ENCODE measurements at places on chromosomes 16 and 17.
A peak's percentile ranks its signal among the peaks of the same experiment; 100 is the strongest.

GRCh38 chr16:49700251-49701064 is 155.5 kb downstream of the ZNF423 start:
- no peak for DNase-seq

- DNase-seq, result no peak
Observed at GRCh38 chr17:65918916-65919315, 273.0 kb downstream of the CEP112 start.

DNA sequence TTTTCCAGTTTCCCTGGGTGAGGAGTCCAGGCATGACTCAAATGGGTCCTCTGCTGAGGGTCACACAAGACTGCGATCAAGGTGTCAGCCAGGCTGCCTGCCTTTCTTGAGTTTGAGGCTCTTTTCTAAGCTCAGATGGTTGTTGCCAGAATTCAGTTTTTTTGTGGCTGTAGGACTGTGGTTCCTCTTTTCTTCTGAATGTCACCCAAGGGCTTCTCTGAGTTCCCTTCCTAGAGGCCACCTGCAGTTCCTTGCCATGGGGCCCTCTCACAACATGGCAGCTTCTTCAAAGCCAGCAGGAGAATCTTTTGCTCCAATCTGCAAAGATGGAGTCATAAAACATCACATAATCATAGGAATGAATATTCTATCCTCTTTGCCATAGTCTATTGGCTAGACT is 17.5 kb downstream of the LIMD2 start:
- no peak for DNase-seq

GRCh38 chr17:68599091-68599490 is 2.1 kb downstream of the FAM20A start:
- DNase-seq, result no peak

GRCh38 chr17:83177611-83178532 is 98.5 kb downstream of the METRNL start:
- DNase-seq, result no peak

- no peak for DNase-seq
Observed at GRCh38 chr16:69397821-69398521, 12.2 kb upstream of the TERF2 start.

GRCh38 chr16:88739977-88740726 is 33.8 kb downstream of the CTU2 start:
- no peak for DNase-seq

GRCh38 chr16:28237754-28238357 is 26.1 kb upstream of the XPO6 start:
- no peak for DNase-seq

DNA sequence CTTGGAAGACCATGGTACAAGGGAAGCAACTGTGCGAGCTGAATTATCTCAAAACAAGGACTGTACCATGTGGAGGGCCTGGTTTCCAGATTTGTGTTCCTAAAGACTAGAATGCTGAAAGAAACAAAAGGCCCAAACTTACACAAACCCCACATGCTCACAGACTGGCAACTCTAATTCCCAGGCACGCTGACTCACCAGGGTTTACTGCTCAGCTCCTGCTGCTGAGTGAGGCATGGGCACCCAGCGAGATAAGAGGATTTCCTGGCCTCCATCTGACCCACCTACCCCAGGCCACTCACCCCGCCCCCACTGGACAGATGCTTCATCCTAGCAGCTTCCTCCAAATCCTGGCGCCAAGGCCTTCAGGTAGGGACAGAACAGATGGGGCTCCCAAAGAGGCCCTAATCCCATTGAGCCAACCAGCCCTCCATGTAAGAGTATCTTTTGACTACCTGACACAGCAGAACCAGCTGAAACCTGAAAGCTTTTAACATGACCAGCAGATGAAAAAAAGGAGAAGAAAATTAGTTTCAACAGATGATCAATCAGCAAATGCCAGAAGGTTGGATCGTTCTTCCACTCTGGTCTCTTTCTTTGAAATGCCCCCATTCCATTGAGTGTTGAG is 33.9 kb downstream of the DCUN1D3 start:
- no peak for DNase-seq

- DNase-seq, result no peak
Observed at GRCh38 chr16:63188086-63188771, 1152.0 kb upstream of the CDH8 start.

DNA sequence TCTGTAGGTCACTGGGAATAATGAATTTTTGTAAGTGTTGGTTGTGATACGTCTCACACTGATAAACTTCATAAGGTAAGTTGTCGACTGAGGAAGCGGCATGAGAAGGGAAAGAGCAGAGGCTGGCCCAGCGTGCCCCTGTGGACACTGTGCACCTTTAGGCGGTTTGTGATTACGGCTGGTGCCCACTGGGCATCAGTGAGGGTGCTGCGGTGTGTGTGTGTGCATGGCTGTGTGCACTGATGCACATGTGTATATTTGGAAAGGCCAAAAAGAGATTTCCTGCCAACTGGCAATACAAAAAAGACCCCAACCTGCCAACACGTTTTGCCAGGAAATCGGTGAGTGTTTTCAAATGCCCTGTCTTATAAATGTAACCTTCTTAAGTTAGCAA is 11.9 kb downstream of the IRF8 start:
- DNase-seq, result no peak

DNA sequence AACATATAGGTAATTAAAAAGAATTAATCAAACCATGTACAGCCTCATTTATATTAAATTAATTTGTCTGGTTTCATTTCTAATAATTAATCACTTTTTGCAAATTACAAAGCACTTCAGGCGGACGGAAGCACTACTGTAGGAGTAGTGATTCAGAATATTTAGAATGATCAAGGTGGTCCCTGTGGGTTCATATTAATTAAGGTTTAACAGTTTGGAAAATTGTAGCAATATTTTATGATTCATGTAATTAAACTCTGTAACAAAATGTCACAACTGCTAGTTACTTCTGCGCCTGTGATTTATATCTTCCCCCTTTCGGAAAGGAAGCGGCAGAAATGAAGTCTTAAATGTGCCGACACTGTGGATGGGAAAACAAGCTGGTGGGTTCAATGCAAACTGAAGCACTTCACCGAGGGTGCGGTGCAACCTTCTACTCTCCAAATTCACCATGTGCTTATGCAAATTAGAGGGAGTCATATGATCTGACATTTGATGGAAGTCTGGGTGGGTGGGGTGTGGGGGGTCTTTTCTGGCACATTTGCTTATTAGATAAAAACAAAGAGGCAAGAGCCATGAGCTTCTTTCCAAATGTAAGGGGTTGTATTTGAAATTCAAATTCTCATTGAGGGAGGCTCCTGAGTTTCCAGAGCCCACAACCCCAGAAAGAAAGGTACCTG is 679.4 kb downstream of the TOX3 start:
- DNase-seq, result no peak

DNA sequence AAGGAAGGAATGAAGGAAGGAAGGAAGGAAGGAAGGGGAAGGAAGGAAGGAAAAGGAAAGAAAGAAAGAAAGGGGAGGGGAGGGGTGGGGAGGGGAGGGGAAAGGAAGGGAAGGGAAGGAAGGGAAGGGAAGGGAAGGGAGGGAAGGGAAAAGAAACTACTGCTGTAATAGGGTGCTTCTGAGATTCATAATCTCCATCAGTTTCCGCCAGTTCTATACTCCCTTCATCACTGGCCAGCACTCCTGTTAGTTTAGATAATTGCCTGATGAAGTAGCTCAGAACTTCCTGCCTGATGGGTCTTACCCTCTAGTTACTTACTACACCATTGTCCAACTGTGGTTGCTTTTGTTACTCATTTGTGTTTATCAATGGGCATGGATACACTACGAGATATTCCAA is 2.0 kb upstream of the KRTAP9-6 start:
- no peak for DNase-seq

- DNase-seq, result no peak
Observed at GRCh38 chr17:33266116-33266515, 27.0 kb downstream of the ASIC2 start.

GRCh38 chr16:11913425-11914079 is 2.2 kb downstream of the GSPT1 start:
- DNase-seq, result no peak

GRCh38 chr16:8798535-8799157 is 1.0 kb downstream of the PMM2 start:
- no peak for DNase-seq

GRCh38 chr17:55167024-55167725 is 97.6 kb upstream of the HLF start:
- no peak for DNase-seq

DNA sequence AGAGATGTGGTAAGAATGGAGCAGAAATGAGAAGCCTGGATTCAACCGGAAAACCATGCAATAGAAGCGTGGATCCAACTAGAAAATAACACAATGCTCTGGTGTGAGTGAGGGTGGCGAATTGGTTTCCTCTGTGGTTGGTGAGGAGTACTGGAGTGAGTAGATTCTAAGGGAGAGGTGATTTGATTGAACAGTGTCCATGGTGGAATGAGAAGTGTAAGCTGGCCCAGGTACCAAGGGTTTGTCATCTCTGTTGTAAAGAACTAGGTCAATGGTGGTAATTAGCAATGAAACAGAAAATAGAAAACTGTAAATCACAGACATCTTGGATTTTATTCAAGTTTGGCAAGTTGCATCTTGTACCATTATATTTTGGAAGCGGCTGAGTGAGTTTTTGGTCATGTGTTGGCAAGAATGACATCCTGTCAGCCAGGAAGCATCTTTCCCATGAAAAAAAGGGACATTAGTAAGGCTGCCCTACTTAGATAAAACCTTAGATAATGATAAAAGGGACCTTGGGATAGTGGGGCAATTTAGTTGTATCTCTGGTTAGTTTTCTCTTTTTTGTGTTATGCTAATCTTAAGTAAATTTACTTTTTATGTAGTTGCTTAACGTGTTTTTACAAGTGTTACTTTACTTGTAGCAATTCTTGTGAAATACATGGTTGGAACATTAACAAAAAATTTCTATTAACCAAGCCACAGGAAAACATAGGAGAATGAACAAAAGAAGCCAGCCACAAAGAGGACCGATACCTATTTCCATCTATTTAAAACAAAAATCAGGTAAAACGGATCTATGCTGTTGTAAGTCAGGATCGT is 20.9 kb downstream of the HSD17B2 start:
- no peak for DNase-seq

DNA sequence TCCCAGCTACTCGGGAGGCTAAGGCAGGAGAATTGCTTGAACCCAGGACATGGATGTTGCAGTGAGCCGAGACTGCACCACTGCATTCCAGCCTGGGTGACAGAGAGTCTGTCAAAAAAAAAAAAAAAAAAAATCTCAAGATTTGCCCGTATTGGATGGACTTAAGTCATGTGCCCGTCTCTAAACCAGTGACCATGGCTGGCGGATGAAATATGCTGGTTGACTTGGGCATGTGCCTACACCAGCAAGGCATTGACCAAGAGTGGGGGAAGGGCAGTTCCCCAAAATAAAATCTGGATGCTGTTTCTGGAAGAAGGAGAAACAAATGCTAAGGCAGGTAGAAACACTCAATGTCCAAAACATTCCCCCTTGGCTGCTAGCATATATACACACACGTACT is 21.5 kb upstream of the COL1A1 start:
- no peak for DNase-seq

- DNase-seq, result peak; percentile 79
Observed at GRCh38 chr16:17397499-17397891, 73.3 kb downstream of the XYLT1 start.

DNA sequence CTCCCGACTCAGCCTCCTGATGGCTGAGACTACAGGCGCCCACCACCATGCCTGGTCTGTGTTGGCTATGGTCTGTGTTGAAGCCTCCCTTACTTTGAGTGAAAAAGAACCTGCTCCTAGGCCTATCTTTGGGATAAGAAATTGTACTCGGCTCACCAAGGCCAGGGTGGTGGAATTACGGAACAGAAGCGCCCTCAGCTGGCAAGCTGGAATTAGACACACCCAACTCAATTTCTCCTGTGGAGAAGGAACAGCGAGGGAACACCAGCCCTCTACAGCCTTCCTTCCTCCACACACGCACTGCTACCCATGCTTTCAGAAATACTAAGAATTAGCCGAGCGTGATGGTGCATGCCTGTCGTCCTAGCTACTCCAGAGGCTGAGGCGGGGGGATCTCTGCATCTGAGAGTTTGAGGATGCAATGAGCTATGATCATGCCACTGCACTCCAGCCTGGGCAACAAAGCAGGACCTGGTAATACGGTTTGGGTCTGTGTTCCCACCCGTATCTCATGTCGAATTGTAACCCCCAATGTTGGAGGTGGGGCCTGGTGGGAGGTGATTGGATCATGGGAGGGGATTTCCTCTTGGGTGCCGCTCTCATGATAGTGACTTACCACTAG is 40.1 kb upstream of the RBBP6 start:
- no peak for DNase-seq

GRCh38 chr16:11142261-11142630 is 113.8 kb downstream of the SOCS1 start:
- DNase-seq, result no peak

DNA sequence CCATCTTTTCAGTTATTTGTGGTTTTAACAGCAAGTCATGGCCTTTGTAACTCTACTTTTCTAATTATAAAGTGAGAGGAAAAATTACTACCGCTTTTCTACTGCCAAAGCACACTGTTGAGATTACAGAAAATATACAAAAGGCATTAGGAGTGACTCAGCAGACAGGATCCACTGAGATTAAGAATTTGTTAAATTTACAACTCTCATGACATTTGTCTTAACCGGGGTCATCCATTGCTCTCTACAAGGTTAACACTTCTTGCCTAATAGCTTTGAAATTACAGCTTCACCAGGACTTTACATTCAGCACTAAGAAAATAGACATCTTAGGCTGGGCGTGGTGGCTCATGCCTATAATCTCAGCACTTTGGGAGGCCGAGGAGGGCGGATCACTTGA is 93.4 kb downstream of the SSH2 start:
- DNase-seq, result no peak

DNA sequence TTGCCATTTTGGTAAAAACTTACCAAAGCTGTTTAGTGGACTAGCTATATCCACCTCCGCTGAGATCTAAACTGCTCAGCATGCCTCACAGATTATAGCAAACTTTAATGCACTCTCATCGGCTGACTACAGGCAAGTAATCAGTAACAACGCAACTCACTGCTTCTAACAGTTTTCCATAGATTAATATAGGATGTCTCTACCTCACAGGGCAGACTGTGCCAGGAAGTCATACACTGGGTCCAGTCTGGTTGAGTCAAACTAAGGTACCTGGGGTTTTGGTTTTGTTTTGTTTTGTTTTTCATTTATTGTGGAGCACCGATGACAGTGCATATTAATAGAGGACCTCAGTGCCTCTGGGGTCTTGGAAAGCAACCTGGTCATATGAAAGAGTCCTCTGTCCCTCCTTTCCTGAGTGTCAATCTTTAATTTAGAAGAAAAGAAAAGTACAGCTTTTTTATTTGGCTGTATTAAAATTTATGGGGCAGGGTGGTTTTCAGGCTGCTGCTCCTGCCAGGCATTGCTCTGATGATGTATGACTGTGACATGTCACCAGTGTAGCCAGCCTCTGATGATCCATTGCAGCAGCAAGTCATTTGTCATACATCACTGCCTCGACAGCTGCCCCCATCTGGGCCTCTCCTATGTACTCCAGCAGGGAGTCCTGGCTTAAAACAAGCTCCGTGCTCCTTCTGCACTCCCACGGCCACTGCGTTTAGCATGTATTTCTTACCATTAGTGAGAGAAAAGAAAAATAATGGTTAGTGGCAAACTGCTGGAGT is 854.1 kb downstream of the KCNJ2 start:
- DNase-seq, result peak; percentile 37

DNA sequence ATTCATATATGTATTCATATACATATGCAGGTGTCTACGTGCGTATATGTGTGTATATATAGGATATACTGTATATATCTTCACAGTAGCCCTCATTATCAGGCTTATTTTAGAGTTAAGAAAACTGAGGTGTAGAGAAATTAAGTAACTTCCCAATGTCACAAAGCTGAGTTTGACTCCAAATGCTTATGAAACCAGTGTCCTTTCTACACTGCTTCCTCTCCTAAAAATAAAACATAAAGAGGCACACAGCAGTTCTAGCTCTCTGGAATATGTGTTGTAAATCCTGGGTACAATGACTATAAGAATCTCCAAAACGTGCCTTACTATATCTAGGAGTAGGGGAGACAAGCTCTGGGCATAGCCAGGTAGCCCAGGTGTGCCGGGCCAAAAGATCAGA is 40.0 kb upstream of the CCL1 start:
- DNase-seq, result no peak

Data from NCI-H345 (cell line).